ENCODE measurements at places on chromosomes 3 and 15. TPM values are rescaled to one million over a fixed set of nuclear protein-coding genes. Genes with fewer than 3 reads are reported as not detected.

CCR8 gene
- not detected for polyA plus RNA-seq

CX3CR1 gene
- polyA plus RNA-seq, result 0.03 TPM

STRIT1 gene
- polyA plus RNA-seq, result not detected

TRH gene
- not detected for polyA plus RNA-seq

THSD4 gene
- polyA plus RNA-seq, result 30.5 TPM

C3orf20 gene
- polyA plus RNA-seq, result not detected

BCL2A1 gene
- 2.2 TPM for polyA plus RNA-seq

HGD gene
- polyA plus RNA-seq, result 0.19 TPM

CLRN1 gene
- polyA plus RNA-seq, result not detected

SH2D7 gene
- polyA plus RNA-seq, result not detected

KCNMB2 gene
- polyA plus RNA-seq, result not detected

SERPINI2 gene
- not detected for polyA plus RNA-seq

DMXL2 gene
- polyA plus RNA-seq, result 6.9 TPM

NRROS gene
- 0.10 TPM for polyA plus RNA-seq

EOMES gene
- polyA plus RNA-seq, result not detected

RAB5A gene
- polyA plus RNA-seq, result 37.2 TPM

ADAMTS7 gene
- 12.6 TPM for polyA plus RNA-seq

MOBP gene
- polyA plus RNA-seq, result not detected

KPNA1 gene
- 30.6 TPM for polyA plus RNA-seq

CLDN18 gene
- not detected for polyA plus RNA-seq

TMEM207 gene
- not detected for polyA plus RNA-seq

NR1I2 gene
- polyA plus RNA-seq, result not detected

CHST2 gene
- 1.4 TPM for polyA plus RNA-seq

FETUB gene
- polyA plus RNA-seq, result not detected

KNG1 gene
- not detected for polyA plus RNA-seq

ERICH6 gene
- polyA plus RNA-seq, result not detected

CD86 gene
- polyA plus RNA-seq, result not detected

SCAPER gene
- polyA plus RNA-seq, result 1.9 TPM

RBM6 gene
- polyA plus RNA-seq, result 51.1 TPM

CPNE9 gene
- polyA plus RNA-seq, result not detected

PRSS50 gene
- not detected for polyA plus RNA-seq

DNAJC17 gene
- polyA plus RNA-seq, result 77.1 TPM

ALCAM gene
- 117 TPM for polyA plus RNA-seq

STARD5 gene
- polyA plus RNA-seq, result 20.4 TPM

ECE2 gene
- not detected for polyA plus RNA-seq

CLDN16 gene
- 0.22 TPM for polyA plus RNA-seq

GOLGA6A gene
- not detected for polyA plus RNA-seq

MYEF2 gene
- 5.8 TPM for polyA plus RNA-seq

CYP8B1 gene
- polyA plus RNA-seq, result not detected

FOXL2 gene
- 0.07 TPM for polyA plus RNA-seq

ANKUB1 gene
- polyA plus RNA-seq, result not detected

XCR1 gene
- polyA plus RNA-seq, result not detected

C15orf62 gene
- polyA plus RNA-seq, result not detected
